Tongue (tissue), 3 donors: ENCODE measurements at places on chromosomes 2 and 18.
A peak's percentile ranks its signal among the peaks of the same experiment; 100 is the strongest.

GRCh38 chr2:152594022-152594766 lies 123.1 kb downstream of the PRPF40A start:
- peak; percentile 65 for DNase-seq

DNA sequence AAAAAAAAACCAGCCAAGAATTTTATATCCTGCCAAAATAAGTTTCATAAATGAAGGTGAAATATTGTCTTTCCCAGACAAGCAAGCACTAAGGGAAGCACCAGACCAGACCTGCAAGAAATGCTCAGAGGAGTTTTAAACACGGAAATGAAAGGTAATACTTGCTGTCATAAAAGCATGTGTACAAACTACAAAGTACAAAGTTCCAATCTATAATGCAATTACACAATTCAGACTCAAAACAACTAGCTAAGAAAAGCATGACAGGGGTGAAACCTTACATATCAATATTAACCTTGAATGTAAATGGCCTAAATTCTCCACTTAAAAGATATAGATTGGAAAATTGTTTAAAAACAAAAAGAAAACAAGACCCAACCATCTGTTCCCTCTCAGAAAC lies 45.0 kb upstream of the ASXL3 start:
- DNase-seq, result no peak

- peak; percentile 25 for DNase-seq
Measured at GRCh38 chr2:31922542-31923408, 88.0 kb downstream of the MEMO1 start.

GRCh38 chr2:188292348-188293239 lies 920 bp downstream of the GULP1 start:
- DNase-seq, result peak; percentile 86

DNA sequence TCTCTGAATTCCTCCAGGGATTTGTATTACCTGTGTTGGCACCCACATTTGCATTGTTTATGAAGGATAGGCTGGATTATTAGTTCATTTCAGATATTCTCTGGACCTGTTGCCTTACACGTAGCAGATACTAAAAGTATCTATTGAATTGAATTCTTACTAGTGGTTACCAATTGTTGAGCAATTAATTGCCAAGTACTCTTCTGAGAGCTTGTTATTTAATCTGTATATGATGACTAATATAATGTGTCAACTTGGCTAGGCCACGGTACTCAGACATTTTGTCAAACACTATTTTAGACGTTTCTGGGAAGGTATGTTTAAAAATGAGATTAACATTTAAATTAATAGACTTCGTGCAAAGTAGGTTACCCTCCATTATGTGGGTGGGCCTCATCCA lies 2.5 kb upstream of the SPP2 start:
- DNase-seq, result no peak

GRCh38 chr18:39751161-39751560 lies 2185.6 kb upstream of the CELF4 start:
- no peak for DNase-seq

DNA sequence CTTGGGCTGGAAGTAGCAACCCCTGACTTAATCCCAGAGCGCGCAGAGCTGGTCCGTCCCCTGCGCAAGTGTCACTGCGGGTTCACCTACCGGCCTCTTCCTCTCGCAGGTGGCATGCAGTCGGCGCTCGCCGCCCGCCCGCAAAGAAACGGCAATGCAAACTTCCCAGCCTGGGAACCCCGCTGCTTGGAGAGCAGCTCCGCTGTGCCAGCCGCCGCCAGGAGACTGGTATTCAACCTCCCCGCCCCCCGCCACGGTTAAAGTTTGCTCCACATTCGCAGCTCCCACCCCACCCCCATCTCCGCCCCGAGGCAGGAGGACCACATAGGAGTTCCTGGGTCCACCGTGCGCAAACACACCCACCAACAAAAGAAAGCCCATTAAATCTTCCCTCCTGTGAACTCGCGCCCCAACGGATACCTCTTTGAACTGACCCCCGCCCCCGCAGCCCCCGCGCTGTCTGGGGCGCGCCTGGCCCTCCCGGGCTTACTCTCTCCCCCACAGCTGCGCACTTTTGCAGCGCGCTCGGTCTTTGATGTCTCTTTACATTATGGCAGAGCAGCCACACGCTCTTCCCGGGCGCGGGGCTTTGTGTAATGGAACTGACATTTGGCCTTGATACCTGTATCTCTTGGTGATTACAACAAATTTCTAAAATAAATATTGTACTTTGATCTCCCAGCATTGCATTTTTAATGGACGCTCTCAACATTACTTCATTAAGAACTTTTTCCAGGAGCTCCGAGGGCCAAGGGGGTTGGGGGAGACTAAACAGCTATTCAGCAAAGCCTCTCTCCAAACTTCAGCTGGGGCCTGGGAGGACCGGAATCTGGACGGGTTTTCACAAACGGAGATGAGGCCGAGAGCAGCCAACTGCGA lies 3.1 kb upstream of the SP5 start:
- DNase-seq, result peak; percentile 41

DNA sequence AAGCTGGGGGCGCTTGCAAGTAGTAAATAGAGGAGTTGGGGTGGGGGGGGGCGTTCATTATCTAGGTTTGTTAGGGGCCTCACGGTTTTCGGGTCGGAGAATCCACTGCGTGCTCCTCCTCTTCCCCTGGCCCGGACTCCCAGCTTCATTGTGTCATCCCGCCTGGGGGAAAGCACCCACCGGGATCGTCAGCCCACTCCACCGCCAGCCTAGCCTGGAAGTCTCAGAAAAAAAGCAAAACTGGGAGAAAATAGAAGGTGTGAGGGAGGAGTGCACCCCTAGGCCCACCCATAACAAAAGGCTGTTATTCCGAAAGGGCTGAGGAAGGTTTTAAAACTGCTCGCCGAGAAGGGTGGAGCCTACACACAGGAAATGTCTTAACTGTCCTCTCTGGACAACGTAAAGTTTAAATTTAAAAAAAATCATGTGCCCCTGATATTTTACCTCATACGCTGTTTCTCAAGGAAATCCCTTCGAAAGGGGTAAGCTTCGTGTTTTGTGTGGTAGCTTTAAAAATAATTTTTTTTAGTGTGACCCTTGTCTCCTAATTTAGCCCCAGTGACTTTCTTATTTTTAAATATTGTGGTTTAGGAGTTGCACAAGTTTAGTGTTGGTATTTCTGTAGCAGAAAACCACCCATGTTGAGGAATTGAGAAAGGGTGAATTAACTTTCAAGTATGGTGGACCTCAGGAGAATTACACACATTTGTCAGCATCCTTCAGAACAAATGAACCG lies 104.2 kb downstream of the SPTBN1 start:
- DNase-seq, result peak; percentile 62

DNA sequence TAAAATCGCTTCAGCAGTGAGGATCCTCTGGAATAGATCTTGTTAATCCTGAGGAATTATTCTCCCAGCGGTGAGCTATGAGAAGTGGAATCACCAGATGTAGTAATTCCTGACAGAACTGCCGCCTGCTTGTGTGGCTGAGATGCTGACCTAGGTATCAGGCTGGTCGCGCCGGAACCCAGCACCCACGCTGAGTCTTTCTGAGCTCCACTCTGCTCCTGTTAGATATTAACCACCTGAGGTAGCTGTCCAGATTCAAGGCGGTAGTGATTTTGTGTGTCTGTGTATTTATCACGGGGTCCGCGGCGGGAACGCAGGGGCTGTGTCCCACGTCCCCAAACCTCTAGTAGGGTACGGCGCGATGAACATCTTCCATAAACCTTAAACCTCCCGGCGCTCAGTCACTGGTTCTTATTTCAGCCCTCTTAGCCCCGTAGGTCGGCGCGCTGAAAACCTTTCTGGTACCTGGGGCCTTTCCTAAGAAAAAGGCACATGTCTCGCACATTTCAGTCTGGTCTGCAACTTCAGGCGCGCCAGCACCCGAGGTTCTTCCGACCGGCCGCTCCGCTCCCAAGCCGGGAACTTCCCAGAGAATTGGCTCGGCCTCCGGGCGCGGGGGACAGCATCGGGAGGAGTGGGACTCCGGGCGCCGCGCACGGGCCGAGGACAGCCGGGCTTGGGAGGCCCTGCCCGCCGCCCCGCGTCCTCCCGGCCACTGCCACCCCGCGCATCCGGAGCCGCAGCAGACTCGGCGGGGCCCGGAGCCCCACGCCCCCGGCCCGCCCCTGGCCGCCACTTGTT lies 542 bp upstream of the CNNM3 start:
- DNase-seq, result no peak

DNA sequence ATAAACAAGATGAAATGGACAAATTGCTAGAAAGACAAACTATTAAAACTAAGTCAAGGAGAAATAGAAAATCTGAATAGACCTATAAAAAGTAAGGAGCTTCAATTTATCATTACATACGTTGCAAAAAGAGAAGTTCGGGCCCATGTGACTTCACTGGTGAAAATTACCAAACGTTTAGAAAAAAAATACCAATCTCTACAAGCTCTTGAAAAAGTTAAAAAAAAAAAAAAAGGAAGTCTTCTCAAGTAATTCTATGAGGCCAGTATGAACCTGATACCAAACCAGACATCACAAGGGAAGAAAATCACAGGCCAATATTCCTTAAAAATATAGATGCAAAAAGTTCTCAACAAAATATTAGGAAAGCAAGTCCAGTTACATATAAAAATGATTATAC lies 20.2 kb upstream of the ACVR2A start:
- DNase-seq, result no peak

DNA sequence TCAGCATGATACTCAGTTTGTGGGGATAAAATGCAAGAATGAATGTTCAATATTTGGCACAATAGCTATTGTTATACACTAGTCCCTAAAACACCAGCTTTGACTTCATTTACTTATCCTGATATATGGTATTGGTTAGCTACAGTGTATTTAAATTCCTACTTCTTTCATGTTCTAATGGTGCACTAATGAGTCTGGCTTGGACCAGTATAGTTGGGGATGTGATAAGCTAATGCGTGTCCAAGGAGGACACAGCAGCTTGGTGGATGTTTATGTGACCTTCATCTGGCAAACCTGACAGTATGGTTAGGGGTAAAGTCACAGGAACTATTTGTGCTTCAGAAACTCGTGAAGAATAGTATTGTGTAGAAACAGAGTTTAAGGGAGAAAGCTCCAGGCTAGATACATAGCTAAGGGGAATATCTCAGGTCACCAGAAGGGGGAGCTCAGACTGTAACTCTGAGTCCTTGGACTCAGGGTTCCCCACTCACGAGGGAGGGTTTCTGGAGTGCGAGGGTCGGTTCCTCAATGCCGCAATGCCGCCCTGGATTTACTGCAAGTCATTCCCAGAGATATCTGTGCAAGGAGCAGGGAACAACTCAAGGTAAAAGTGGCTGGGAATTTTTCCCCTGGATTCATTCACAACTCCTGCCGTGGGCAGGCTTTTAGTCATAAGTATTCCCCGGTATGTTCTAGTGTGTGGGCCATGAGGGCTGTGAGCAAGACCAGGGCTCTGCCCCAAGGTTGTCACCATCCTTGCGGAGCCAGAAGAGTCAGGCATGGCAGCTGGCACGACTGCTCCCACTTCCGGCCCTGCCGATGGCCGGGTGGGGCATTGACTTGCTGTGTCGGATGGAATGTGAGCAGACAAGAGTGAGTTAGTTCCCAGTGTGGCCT lies 14.5 kb downstream of the IL1R2 start:
- peak; percentile 49 for DNase-seq

- peak; percentile 50 for DNase-seq
Measured at GRCh38 chr2:220034426-220035130, 407.1 kb downstream of the SLC4A3 start.

DNA sequence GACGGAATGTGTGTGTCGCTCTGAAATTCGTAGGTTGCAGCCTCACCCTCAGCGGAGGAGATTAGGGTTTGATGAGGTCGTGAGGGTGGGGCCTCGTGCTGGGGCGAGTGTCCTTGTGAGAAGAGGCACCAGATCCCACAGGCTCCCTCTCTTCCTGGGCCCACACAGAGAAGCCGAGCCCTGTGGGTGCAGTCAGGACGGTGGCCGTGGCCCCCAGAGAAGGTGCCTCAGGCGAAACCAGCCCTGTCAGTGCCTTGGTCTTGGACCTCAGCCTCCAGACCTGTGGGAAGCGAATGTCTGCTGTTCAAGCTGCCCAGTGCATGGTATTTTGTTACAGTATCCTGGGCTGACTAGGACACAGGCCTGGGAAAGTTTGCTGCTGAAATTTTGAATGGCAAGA lies 108.0 kb upstream of the ALKAL2 start:
- no peak for DNase-seq

DNA sequence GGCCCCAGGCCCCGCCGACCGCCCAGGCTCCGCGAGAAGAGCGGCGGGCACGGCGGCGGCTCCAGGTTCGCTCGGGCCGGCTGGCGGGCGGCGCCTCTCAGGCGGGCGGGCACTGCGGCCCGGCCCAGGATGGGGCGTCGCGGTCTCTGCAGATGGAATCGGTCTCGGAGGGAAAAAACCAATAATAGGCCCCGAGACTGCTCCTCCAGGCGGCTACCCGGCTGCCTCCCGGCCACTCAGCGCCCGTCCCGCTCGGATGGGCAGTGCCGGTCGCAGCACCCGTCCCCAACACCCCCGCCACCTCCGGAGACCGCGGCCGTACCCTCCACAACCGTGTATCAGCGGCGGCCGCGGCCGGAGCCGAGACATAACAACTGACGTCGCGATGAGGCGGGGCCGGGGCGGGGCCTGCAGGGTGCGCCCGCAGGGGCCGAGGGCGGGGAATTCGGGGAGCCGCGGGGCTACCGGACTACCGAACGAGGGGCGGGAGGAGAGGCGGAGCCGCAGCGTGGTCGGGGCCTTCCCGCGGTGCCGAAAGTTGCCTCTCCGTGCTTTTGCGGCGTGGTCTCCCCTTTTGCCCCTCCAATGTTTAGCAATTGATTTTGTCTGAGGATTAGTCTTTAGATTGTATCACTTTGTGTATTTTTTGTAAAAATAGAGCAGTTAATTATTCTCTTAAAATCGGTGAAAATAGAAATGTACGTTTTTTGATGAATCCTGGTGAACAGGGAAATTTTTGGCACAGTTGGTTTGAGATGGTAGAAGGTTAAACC lies at the start of gene RNF103:
RNF103 (minus strand) TSS at position 372 of the 773 bp plus-strand sequence. CDS start 979 bp downstream, outside the sequence.
- peak; percentile 98 for DNase-seq
